MM.1S (cell line): ENCODE measurements at places on chromosomes 7 and 10.

DNA sequence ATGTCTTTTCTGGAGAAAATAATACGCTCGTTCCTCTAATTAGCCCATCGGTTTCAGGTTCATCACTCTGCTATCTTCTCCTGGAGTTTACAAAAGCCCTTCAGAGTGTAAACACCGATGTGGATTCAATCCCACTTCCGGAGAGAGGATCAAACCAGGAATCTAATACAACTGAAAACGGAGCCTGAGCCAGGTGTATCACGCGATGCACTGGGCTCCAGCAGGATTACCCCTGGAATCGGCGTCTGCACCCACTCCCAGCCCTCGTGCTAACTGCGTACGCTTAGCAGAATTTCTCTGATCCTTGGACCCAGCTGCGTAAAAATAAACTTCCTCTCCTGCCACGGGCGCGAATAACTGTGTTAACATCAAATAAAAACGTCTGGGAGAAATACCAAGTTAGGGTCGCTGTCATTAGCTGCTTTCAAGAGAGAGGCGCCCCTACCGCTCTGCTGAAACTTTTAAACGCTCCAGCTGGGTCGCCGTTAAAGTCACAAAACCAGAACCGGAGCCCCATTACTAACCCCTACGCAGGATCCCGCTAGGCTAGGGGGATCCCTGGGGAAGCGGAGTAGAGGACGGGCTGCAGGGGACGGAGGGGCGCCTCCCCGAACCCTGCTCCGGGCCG lies 502 bp downstream of the ZNF3 start:
- DNase-seq: no peak

- no peak for DNase-seq
Measured at GRCh38 chr7:34031156-34031555, 125.8 kb downstream of the BMPER start.

DNA sequence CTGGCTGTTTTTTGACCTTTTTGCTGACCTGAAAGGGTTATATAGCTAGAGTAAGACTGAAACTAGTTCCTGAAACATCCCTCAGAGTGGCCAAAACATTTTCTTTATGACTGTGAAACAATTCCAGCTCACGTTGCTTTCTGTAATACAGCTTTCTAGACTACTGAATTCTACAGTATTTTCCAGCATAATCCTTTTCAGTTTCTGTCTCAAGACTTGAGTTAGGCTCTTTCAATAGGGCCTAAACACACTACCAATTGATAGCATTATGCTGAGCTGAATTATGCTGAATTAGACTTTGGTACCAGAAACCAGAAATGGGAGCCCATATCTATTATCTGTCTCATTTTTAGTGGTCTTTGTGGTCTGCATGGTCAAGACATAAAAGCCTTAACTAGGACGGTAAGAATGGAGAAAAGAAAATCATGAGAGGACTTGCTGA lies 72.6 kb downstream of the EPDR1 start:
- DNase-seq: peak; percentile 57

DNA sequence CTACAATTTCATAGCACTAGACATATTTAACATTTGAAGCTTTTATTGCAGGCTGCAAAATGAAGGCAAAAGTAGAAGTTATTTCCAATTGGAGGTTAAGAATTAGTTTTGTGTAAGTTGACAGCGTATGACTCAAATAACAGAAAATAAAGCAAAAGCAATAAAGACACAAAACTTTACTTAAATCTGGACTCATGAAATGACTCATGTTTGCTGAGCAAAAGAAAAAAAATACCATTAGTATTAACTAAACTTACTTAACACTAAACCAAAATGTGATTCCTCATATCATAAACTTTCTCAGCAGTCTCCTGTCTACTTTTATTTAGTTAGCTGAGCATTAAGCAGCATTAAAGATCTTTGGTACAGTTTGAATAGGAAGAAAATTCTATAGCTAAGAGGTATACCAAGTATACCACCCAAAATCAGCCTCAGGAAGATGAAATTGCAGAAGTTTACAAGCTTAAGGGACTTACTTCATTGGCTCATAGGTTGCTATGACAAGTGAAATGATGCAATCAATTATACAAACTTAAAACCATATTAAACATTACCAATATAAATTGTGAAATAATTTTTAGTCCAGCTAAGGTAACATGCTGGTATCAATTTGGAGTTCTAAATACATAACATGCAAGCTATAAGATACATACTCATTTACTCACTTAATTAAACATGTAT lies 1131.4 kb downstream of the XPNPEP1 start:
- DNase-seq: no peak

DNA sequence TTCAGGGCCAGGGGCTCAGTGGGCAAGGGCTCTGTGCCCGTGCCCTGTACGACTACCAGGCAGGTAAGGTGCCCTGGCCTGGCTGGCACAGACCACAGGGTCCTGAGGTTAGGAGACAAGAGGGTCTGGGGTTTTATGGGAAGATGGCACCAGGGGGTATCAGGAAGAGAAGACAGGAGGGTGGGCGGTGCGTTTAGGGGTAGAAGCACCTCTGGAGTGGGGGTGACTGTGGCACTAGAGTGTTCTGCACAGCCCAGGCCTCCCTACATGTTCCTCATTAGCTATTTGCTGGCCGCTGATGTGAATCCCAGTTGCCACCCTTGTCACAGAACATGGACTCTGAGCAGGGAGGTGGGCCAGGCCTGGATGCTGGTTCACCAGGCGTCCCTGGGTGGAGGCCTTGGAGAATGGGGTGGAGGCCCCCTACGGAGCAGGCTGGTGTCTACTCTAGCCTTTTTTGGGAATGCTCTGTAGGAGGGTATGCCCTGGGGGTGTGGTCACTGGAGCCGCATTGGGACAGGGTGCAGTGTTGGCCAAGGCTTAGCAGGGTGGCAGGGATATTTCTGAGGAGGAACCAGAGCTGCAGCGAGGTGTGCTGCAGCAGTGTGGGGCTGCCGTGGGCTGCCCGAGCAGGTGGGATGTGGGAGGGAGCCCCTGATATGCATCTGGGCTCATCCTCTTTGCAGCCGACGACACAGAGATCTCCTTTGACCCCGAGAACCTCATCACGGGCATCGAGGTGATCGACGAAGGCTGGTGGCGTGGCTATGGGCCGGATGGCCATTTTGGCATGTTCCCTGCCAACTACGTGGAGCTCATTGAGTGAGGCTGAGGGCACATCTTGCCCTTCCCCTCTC lies 5.0 kb downstream of the PGAM2 start:
- no peak for DNase-seq

GRCh38 chr7:22809902-22810642 lies 12.6 kb downstream of the TOMM7 start:
- no peak for DNase-seq

DNA sequence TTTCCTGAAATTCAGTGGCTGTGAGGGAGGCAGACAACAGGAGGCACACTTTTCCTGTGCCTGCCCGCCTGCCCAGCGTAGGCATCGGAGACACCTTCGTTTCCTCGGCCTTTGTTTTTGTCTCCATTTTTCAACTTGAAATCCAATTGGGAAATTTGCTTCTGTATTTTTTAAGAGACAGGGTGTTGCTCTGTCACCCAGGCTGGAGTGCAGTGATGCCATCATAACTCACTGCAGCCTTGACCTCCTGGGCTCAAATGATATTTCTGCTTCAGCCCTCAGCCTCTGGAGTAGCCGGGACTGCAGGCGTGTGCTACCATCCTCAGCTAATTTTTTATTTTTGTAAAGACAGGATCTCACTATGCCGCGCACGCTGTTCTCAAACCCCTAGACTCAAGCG lies 116.8 kb downstream of the CYTH3 start:
- DNase-seq: no peak

DNA sequence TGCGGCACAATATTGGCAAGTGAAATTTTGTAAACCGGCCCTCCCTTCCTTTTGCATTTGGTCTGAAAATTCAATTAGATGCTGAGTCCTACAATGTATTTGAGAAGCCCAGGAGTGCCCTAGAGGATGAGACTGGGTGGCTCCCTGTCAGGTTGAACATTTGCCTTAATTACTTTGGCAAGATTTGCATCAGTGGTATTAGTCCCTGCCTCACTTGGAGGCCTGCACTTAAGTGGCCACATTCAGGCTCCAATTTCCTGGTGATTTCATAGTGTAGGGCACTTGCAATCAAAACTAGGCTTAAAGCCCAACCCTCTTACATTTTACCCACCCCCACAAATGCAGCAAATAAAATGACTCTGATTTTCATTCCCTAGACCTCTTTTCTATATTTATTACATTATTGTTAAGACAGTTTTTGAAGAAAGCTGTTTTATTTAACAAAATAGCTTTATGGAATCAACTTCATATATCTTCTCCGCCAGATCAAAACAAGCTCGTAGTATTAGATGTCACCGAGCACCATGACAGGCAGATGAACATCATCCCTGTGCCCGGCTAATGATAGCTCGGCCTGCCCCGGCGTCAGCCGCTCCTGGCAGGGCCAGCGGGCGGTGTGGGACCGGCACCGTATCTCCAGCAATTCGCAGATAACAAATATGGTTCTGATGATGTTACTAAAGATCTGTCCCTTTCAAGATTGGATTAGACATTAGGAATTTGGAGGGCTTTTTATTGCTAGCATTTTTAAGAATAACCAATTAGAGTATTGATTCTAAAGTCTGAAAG lies 73.6 kb downstream of the EGFR start:
- no peak for DNase-seq

DNA sequence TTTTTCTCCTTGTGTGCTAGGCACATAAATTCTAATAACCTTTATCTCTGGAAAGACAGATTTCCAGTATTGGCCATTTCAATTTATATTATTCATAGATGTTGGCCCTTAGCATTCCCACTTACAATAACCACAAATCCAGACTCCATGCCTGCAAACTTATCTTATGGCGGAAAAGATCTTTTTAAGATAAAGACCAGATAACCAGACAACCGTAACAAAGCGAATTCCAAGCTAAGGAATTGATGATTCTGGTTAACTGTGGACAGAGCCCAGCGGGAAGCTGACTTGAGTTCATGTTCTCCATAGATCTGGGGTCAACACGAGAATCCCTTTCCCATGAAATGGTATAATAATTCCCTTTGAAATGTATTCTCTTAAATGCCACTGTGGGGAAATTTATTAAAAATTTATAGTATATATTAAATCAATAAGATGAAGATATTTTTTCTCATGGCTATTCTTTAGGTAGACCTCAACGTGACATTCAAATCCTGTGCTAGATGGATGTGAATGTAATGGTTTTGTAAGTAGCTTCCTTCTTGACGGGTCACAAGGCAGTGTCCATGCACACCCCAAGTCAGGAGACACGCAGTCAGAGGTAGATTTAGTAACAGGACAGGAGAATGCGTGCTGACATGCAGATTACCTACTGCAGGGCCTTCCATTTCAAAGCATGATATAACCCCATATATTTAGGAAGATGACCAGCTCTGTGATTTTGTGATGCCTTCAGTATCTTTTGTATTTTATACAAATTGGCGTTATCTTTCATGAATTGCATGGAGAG lies 37.7 kb upstream of the KLF6 start:
- no peak for DNase-seq

DNA sequence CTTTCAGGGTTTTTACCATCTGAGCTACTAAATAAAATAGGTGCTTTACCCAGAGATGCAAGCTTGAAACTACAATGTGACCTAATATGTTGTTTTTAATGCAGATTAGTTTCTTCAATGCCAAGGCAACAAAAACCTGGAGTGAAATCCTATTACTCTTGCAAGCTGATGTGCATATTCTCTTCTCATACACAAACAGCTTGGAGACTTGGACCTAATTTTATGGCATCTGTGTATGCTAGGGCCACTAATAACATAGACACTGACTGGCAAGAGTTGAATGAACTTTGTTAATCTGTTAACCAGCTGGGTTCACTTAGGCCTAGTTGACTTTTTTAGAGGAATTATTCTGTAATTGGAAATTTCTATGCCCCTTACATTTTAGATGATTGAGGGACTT lies 23.4 kb upstream of the SMIM30 start:
- DNase-seq: no peak
